Activated naive CD8-positive, alpha-beta T cell treated with anti-CD3 and anti-CD28 coated beads for 36 hours (primary cell): ENCODE measurements at places on chromosomes 1 and 21. TPM values are rescaled to one million over a fixed set of nuclear protein-coding genes. Genes with fewer than 3 reads are reported as not detected.

Gene CR2
- total RNA-seq, result 2.8 TPM

Gene TCHHL1
- not detected for total RNA-seq

- H3K27ac ChIP-seq, result no peak overlapping the region
- H3K4me1 ChIP-seq, result peaks cover 3% of the 10 kb centered on the region
- no peaks in the 10 kb centered on the region for H3K36me3 ChIP-seq
- no peak overlapping the region for H3K4me3 ChIP-seq
- peaks cover 29% of the 10 kb centered on the region for H3K27me3 ChIP-seq
- no peak for DNase-seq
Observed at GRCh38 chr1:221274373-221274772, 395.1 kb downstream of the HLX start.

- no peak overlapping the region for H3K4me3 ChIP-seq
- H3K4me1 ChIP-seq, result peaks cover 29% of the 10 kb centered on the region
- H3K36me3 ChIP-seq, result peaks cover 21% of the 10 kb centered on the region
- H3K27ac ChIP-seq, result peak overlapping the region; percentile 50
- no peak for DNase-seq
Observed at GRCh38 chr1:24897263-24898151, 32.6 kb downstream of the RUNX3 start.

- H3K27ac ChIP-seq, result no peak overlapping the region
- H3K27me3 ChIP-seq, result no peaks in the 10 kb centered on the region
- DNase-seq, result no peak
- H3K4me3 ChIP-seq, result no peak overlapping the region
- H3K36me3 ChIP-seq, result no peaks in the 10 kb centered on the region
Observed at GRCh38 chr1:150512846-150513245, 2.7 kb upstream of the FALEC start.

Gene ZNF683
- total RNA-seq, result 0.32 TPM

DNA sequence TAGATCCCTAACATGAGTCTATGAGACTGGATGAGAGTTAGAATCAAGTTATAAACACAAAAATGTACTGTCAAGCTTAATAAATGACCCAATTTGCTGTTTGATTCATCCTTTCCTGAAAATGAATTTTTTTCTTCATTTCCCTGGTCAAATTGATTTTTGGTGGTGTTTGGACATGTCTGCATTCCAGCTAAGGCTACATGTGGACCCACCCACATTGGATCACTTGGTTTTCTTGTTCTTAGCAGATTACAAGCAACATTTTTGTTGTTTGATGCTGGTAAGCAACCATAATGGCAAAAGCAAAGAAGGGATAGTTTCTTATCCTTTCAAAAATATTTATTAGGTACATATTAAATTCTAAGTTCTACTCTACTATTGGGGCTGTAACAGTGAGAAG lies 181.1 kb downstream of the NEK7 start:
- H3K4me3 ChIP-seq, result no peak overlapping the region
- no peaks in the 10 kb centered on the region for H3K4me1 ChIP-seq
- H3K27me3 ChIP-seq, result peaks cover 5% of the 10 kb centered on the region
- H3K27ac ChIP-seq, result no peak overlapping the region
- H3K36me3 ChIP-seq, result no peaks in the 10 kb centered on the region

Gene CSF3R
- total RNA-seq, result 0.04 TPM

Gene SCP2
- total RNA-seq, result 66.2 TPM

Gene KRTAP12-1
- total RNA-seq, result not detected

GRCh38 chr21:38777015-38777414 lies 28.7 kb upstream of the ETS2 start:
- no peak overlapping the region for H3K4me3 ChIP-seq
- H3K4me1 ChIP-seq, result peaks cover 41% of the 10 kb centered on the region

Gene FAM110D
- not detected for total RNA-seq

Gene DNAI4
- total RNA-seq, result 1.2 TPM

DNA sequence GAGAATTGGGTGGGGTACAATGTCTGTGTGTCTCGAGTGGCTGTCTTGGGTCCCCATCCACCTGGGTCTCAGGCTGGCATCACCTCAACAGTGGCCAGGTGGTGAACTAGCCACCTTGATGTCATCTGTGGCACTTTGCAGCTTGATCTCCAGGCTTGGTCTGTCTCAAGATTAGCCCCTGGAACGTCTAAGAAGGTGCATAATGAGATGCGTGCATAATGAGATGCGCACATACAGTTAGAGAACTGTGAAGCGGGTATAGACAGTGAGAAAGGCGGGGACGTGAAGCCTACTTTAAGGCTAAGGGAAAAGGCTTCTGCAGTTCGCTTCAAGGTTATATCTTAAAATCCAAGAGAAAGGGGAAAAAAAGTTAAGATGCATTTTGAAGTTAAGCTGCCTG lies 98.7 kb downstream of the WDR4 start:
- no peak for DNase-seq
- H3K4me3 ChIP-seq, result no peak overlapping the region
- H3K27me3 ChIP-seq, result peaks cover 4% of the 10 kb centered on the region
- H3K4me1 ChIP-seq, result peaks cover 34% of the 10 kb centered on the region

- H3K4me1 ChIP-seq, result peaks cover 20% of the 10 kb centered on the region
- no peaks in the 10 kb centered on the region for H3K36me3 ChIP-seq
- H3K27ac ChIP-seq, result no peak overlapping the region
- peak overlapping the region; percentile 69 for H3K4me3 ChIP-seq
- H3K27me3 ChIP-seq, result peaks cover 75% of the 10 kb centered on the region
- no peak for DNase-seq
Observed at GRCh38 chr1:67831850-67832513, 1.3 kb downstream of the GNG12 start.

- H3K4me3 ChIP-seq, result no peak overlapping the region
- H3K36me3 ChIP-seq, result no peaks in the 10 kb centered on the region
- H3K27me3 ChIP-seq, result no peaks in the 10 kb centered on the region
- H3K4me1 ChIP-seq, result no peaks in the 10 kb centered on the region
- H3K27ac ChIP-seq, result no peak overlapping the region
Observed at GRCh38 chr1:3690282-3691065, 38.2 kb downstream of the TP73 start.

Gene CFHR2
- not detected for total RNA-seq

Gene TDRD10
- total RNA-seq, result not detected

- H3K36me3 ChIP-seq, result no peaks in the 10 kb centered on the region
- peaks cover 44% of the 10 kb centered on the region for H3K27me3 ChIP-seq
- H3K4me1 ChIP-seq, result peaks cover 13% of the 10 kb centered on the region
- no peak overlapping the region for H3K4me3 ChIP-seq
Observed at GRCh38 chr1:228448372-228448771, 31.7 kb upstream of the TRIM17 start.

DNA sequence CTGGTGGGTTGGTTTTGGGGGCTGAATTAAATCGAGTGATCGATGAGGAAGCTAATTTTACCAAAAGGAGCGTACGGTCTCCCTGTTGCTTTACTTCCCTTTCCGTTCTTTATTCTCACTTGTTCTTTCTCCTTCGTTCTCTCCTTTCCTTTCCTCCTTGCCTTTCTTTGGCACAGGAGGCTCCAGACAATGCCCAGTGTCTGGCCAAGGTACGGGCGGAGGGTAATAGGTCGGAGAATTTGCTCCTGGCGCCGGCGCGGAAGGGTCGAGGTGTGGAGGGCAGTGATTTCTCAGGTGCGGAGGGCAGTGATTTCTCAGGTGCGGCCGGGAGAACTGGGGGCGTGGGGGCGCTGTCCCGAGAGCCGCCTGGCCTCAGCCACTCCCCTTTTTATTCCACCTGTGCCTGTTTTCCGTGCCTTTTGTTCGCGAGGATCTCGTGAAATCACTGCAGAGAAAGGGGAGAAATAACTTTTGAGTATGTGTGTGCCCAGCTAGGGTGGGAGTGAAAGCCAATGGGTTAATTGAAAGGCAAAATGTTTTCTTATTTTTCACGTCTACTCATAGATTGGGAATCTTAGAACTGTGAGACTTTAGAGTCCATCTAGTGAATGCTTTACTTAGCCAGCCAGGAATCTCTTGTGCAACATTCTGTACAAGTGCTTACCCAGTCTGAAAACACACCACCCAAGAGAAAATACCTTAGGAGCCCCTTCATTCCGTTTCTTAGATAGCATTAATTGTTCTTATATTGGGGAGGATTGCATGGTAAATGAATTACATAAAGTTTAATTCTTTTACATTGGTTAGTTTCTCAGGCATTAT lies 1.3 kb downstream of the FNBP1L start:
- peaks cover 17% of the 10 kb centered on the region for H3K4me1 ChIP-seq
- no peak for DNase-seq
- peaks cover 78% of the 10 kb centered on the region for H3K27me3 ChIP-seq
- peak overlapping the region; percentile 82 for H3K4me3 ChIP-seq
- H3K36me3 ChIP-seq, result no peaks in the 10 kb centered on the region

Gene PAFAH2
- 8.6 TPM for total RNA-seq

Gene UCK2
- 88.6 TPM for total RNA-seq

- H3K36me3 ChIP-seq, result peaks cover 70% of the 10 kb centered on the region
- H3K27me3 ChIP-seq, result no peaks in the 10 kb centered on the region
- H3K4me3 ChIP-seq, result peak overlapping the region; percentile 77
- peaks cover 75% of the 10 kb centered on the region for H3K4me1 ChIP-seq
Observed at GRCh38 chr1:24535021-24535424, 20.9 kb upstream of the NCMAP start.

- no peaks in the 10 kb centered on the region for H3K27me3 ChIP-seq
- H3K4me1 ChIP-seq, result no peaks in the 10 kb centered on the region
- no peak overlapping the region for H3K27ac ChIP-seq
- H3K4me3 ChIP-seq, result no peak overlapping the region
- no peak for DNase-seq
Observed at GRCh38 chr1:24096009-24096738, 15.8 kb downstream of the MYOM3 start.

Gene CFH
- 0.24 TPM for total RNA-seq
